ENCODE measurements at places on chromosomes 2 and 18.

- no peak for DNase-seq
These were observed 50.2 kb upstream of the OSR1 start for GRCh38 chr2:19408592-19408991.

GRCh38 chr2:74957886-74958273, 563 bp upstream of the POLE4 start:
- no peak for DNase-seq

DNA sequence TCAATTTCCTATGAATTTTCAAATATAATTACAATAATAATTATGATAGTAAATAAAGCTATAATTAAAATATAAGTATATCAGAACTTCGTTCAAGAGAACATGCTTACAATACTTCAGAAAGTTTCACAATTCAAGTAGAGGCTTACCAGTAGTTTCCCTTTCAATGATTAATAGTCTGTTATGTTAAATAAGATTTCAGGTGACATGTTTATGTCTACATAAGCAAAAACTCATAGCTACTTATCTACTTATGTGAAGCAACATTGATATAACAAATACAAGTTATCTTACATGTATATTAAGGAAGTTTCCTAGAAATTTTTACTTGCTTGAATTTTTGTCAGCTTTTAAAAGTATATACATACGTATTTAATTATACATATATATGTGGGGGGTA, 4.5 kb upstream of the COL3A1 start:
- DNase-seq = no peak

DNA sequence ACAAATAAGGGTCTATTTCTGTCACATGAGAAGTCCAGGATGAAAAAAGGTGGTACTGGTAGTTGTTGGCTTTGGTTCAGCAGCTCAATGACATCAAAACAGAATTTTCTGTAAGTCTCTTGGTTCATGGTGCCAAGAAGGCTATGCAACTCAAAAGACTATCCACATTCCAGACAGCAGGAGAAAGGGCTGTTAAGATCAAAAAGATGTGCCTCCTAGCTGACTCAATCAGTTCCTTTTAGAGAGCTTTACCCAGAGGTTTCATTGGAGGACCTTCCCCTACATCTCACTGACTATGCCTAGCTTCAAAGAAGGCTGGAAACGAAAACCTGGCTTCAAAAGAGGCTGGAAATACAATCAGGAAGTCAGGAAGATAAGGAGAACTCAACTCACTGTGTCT, 98.0 kb downstream of the DYM start:
- DNase-seq = no peak

DNA sequence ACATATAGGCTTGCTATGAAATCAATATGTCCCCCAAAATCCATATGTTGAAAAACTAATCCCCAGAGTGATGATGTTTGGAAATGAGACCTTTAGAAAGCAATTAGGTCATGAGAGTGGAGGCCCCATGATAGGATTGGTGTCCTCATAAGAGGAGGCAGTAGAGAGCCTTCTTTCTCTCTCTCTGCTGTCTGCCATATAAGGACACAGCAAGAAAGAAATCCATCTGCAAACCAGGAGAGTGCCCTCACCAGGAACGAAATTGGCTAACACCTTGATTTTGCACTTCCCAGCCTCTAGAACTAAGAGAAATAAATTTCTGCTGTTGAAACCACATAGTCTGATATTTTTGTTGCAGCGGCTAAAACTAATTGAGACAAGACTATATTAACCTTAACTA, 89.5 kb downstream of the NBAS start:
- no peak for DNase-seq

- DNase-seq = no peak
These were observed 192.1 kb upstream of the RND3 start for GRCh38 chr2:150679456-150680120.

DNA sequence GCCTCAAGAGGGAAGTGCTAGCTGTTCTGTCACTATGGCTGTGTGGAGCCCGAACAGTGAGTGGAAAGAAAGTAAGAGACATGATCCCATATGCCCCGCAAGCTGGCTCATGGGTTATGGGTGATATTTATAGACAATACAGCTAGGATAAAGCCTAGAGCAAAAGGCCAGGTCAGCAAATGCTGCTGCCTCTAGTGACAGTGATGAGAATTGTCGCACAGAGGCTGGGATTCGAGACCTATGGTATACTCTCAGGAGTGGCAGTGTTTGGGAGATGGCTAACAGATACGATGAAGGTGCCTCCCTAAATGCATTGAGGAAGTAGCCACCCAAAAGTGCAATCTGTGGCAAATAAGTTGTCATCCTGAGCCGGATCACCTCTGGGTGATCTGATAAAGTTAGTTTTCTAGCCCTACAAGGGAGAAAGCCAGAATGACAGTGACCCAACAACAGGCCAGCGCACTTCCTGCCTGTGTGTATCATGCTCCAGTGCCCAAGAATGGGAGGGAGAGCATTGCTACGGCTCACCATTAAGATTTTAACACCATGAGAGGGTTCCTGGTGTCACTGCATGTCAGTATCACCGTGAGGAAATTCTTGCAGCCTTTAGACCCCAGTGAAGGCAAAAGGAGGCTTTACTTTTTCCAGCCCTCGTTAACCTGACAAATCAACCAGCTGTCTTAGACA, 92.2 kb upstream of the TGFA start:
- DNase-seq = no peak

DNA sequence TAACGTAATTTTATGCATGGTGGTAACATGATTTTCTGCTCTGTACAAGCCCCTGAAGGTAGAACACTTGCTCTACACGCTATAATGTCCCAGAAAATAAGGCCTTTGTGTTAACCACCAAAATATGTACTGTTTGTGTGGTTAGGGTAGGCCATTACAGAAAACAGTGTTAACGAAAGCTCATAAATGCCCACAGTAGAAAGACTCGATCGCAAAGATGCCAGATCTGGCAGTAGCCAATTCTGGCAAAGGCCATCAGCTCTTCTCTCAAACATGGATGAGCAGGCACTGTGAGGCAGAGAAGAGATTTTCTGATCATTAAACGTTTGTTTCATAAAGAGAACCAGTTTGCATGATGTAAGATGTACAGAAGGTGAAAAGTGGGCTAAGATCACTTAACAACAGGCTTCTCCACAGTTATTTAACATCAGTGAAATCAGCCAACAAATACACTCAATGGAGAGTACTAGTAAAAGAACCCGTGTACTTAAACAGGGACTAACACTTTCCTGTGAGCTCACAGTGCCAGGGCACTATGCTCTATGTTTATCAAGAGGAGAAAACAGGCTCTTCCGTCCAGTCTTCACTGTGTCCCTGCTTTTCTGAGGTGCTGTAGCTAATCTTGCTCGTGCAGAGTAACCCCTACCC, 80.3 kb downstream of the SPRED2 start:
- DNase-seq = no peak

- no peak for DNase-seq
These were observed 142.0 kb upstream of the DNMT3A start for GRCh38 chr2:25483607-25484266.

DNA sequence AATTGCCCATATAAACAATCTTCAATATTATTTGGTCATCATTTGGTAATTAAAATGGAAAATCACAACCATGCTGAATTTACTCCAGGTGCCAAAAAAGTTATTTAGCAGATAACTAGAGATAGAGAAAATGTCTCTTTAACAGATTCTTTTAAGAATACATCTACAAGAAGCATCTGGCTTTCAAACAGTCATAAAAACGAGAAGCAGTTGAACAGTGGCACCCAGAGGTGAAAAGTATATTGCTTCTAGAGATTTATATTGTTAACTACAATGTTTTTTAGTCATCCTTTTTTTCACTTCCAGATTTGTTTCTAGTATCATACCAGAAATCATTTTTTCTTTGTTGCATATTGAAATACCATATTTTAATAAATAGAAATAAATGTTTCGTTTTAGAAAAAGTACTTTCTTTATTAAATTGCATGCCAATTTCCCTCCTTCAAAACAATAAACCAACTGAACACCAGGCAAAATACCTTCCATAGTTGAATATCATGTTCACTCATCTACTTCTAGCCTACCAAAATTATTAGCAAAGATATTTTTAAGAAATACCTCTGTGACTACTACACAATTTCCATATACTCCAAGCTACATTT, 65.4 kb upstream of the HNRNPA3 start:
- no peak for DNase-seq

- DNase-seq = no peak
These were observed 25.7 kb downstream of the MDH1 start for GRCh38 chr2:63614448-63614968.

GRCh38 chr2:201701646-201702045, 3.2 kb upstream of the MPP4 start:
- no peak for DNase-seq

DNA sequence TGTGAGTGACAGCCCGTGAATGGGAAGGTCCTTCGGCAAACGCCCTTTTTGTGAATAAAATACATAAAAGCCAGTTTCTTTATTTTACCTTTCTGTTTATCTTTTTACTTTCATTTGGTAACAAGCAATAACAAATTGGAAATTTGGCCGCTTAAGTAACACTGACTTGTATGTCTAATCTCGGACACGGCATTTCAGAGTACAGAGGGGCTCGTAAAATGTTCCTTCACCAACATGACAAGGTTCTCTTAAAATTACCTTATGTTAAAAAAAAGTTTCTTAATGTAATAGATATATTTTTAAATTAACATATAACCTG, 558 bp upstream of the NEMP2 start:
- no peak for DNase-seq

DNA sequence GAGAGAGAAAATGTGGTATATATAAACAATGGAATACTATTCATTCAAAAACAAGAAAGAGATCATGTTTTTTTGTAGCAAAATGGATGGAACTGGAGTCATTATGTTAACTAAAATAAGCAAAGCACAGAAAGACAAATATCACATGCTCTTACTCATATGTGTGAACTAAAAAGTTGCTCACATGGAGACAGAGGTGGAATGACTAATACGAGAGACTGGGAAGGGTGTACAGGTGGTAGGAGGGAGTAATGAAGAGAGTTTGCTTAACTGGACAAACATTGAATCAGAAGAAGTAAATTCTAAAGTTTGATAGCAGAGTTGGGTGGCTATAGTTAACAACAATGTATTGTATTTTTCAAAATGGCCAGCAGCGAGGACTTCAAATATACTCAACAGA, 1080.7 kb upstream of the CHAC2 start:
- no peak for DNase-seq

DNA sequence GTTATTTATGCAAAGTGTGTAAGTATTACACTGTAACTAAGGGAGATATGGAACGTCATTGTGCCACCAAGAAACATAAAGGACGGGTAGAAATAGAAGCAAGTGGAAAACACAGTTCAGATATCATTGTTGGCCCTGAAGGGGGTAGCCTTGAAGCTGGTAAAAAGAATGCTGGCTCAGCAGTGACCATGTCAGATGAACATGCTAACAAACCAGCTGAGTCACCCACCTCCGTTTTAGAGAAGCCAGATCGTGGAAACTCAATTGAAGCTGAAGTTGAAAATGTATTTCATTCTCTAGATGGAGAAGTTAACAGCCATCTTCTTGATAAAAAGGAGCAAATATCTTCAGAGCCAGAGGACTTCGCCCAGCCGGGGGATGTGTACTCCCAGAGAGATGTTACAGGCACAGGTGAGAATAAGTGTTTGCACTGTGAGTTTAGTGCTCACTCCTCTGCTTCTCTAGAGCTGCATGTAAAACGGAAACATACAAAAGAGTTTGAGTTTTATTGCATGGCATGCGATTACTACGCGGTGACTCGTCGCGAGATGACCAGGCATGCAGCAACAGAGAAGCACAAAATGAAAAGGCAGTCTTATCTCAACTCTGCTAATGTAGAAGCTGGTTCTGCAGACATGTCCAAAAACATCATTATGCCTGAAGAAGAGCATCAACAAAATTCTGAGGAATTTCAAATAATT, 36.1 kb downstream of the ZNF407 start:
- no peak for DNase-seq

DNA sequence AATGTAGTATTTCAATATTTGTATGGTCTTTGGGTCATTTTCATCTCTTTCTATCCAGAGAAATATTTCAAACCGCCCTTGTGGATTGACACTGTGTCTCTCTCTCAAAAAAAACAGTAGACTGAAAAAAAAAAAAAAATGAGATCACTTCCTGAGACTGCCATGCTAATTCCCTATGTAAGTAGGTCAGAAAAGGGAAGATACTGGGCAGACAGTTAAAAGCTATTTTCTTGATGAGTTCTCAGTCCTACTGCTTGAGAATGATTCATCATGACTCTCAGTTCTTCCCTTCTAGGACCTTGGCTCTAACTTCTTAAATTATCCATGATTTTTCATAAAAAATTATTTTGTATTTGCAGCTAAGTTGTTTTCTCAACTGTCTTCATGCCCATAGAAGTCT, 672.3 kb upstream of the REG3G start:
- no peak for DNase-seq

DNA sequence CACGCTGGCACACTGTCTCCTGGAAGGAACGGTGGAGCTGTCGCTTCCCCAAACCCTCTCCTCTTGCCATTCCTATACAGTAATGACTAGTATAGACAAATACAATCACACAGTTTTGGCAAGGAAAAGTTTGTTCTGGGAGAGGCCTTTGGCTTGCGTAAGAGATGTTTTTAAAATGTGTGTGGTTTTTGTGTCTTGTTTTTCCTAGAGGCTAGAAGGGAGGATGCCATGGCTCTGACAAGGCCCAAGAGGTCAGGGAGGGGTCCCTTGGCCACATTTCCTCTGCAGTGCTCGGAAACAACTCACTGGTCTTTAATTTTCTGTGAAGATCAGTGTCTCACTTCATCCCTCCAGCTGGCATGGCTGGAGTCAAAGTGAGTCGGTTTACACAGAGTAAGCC, 195.9 kb downstream of the SH3RF3 start:
- DNase-seq = no peak

DNA sequence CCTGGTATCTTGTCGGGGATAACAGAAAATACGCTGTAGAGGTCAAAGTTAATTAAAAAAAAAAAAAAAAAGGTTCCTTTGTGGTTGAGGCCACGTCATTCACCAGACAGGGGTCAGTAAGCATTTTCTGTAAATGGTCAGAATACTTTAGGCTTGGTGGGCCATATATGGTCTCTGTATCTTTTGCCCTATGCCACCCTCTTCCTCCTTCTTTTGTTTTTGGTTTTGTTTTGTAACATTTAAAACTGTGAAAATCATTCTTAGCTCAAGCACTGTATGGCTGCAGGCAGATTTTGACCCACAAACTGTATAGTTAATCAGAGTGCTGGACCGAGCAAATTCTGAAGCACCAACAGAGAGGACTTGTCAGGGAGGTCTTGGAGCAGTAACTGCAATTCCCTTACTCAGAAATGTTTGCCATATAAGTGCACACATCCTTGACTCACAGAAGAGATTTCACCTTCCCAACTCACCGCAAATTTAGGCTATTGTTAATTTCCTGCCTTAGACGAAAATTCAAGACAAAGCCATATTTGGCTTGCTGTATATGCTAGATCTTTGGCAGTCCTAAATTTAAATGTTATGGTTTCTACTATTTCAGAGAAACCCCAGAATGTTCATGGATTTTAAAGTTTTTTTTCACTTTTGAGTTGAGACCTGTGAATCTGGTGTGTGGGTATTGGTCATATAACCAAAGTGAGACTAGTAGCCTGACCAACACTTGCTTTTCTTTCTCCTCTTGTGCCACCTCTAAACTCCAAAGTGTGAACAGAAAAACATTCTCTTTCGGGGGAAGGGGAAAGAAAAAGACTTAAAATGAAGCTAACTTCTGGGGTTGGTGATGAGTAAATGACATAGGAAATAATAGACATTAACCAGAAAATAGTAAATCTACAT, 65.4 kb downstream of the DOCK10 start:
- DNase-seq = no peak

- no peak for DNase-seq
These were observed 161.3 kb downstream of the HAUS1 start for GRCh38 chr18:46265196-46266156.
